ENCODE measurements at places on chromosomes 2 and 18.

DNA sequence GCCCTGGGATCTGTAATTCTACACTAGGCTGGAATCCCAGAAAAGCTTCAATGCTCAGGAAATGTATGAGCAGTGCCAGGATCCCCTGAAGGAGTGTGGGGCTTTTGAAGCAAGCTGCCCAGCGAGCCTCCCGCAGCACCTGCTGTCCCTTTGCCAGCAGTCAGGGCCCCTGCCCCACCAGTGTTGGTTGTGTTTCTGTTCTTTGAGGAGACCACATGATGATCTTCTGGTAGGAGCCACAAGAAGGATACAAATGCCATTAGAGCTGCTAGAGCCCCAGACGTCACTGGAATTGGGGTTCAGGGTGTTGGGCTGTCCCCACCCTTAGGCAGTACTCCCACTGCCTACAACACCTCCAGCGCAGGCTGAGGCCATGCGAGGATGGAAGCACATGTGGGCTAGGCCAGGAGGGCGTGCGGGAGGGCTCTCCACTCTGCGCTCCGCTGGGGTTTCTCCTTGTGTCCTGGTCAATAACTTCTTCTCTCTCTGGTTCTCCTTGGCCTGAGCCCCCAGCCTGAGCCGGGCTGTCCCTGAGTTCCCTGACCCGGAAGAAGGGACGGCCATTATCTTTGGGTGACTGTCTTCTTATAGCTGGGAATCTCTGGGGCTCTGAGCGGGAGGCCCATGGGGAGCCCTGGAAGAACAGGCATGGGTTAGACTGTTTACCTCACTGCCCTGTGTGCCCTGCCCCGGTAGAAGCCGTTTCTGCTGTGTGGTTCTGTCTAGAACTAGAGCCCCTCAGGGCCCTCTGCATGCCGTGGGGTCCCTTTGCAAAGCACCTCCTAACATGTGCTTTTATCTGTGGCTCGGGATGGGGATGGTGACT is 73.9 kb downstream of the LRRFIP1 start:
- peak; percentile 28 for DNase-seq

DNA sequence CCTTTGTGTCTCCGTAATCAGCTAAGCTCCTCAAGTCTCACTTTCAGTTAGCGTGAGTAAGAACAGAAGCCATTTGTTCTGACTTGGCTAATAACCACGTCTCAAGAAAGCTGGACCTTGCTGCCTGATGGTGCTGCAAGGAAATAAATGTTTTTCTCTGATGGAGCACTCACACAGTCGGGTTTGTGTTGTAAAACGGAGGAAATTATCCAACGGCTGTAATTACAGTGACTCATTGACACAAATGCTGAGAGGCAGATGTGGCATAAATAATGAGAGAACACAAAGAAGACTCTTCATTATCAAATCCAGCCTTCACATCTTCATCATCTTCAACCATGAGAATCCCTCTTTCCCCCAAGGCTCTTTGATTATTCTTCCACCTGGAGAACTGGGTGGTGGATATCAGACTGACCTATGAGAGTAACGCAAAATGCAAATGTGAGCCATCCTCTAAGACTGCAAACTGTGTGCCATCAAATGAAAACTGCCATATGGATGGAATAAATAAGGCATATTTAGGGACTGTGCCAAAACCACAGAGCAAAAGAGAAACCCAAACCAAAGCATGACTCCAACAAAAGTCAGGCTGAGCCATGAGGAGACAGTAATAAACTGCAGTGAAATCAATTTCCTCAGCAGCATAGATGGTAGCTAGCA is 252.6 kb downstream of the RND3 start:
- DNase-seq, result no peak

DNA sequence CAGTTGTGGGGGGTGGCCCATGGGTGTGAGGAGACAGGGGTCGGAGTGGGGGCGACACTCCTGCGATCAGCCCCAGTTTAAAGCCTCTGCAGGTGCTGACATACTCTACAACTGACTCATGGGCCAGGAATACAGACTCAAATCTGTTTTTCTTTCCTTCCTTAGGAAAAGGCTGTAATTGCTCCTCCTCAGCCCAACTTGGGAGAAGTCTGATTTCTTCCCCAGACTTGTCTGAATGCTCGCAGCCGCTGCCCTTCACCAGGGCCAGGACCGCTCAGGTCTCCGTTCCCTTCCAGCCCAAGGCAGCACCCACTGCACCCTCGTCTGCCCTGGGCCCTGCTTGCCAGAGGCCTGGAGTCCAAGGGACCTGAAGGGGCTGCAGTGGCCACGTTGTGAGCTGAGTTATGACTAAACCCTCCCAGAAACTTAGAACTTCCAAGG is 41.3 kb downstream of the RHOB start:
- no peak for DNase-seq

- no peak for DNase-seq
Observed at GRCh38 chr2:162629499-162629898, 209.1 kb downstream of the KCNH7 start.

DNA sequence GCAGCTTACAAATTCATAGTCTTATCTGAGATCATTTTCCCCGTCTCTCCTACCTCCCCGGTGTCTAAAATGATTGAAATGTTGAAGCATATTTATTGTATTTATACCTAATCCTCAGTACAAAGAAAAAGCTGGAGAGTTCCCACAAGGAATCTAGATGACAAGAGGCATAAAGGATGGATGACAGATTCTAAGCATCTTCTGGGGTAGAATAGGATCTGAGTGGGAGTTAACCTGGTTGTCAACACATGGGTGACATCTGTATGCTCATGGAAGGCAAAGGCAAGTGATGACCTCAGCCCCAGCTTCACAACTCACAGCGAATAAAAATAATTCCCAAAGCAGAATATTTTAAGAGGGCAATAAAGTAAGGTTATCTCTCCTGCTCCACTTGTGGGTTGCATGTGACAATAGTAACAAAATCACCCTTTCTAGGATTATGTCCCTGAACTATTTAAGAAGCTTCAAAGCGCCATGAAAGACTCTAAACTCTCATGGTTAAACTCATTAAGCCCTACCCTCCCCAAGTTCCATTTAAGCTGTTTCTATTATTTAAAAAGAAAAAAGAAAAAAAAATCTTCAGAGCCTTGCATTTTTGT is 32.2 kb downstream of the SGPP2 start:
- DNase-seq, result no peak

GRCh38 chr2:55489467-55490062 is 30.0 kb upstream of the CFAP36 start:
- no peak for DNase-seq

DNA sequence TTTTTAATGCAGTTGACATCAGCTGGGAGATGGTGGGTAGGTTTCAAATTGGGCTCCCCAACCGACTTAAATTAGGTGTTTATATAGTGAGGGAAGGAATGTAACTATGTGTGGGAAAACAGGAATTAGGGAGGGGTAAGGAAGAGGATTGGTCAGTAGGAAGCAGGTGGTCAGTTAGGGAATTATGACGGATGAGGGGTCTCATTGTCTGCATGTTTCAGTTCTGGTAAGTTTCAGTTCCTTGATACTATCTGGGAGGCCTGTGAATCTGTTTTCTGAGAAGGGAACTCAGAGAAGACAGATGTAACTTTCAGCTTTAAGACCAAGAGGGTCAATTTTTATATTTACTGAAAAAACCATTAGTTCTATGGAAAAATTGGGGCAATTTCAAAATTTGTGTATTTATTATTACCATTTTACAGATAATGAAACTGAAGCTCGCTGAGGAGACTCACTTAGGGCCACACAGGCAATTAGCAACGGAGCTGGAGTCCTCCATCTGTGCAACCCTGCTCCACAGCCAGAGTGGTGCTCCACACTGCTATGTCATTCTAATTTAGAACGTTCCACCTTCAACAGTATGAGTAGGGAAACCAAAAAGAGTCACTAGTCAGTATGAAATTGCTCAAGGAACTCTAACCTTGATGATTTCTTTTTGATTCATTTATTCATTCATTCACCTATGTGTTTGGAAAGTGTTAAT is 36.0 kb upstream of the CCDC195 start:
- no peak for DNase-seq

GRCh38 chr18:79118797-79119196 is 49.6 kb downstream of the ATP9B start:
- no peak for DNase-seq

- DNase-seq, result no peak
Observed at GRCh38 chr2:28168376-28168775, 224.3 kb upstream of the FOSL2 start.

GRCh38 chr2:29765721-29766120 is 155.7 kb downstream of the ALK start:
- no peak for DNase-seq

DNA sequence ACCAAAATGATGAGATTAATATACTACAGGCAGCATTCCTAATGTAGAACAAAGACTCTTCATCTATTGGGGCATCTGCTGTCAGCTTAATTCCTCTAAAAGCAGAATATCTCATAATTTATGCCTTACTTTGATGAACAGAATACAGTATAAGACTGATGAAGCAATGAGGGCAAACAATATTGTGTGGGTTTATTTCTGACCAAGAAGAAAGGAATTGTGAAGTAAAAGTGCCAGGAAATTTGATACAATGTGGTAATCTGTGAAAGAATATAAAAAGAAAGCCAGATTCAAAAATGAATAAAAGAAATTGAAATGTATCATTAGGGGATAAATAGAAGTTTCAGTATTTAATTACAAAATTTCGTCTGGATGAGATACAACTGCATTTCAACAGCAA is 78.8 kb upstream of the TTC21B start:
- no peak for DNase-seq

- no peak for DNase-seq
Observed at GRCh38 chr2:202376460-202377206, 506 bp downstream of the BMPR2 start.

- DNase-seq, result no peak
Observed at GRCh38 chr2:105443617-105444598, 45.1 kb upstream of the FHL2 start.

DNA sequence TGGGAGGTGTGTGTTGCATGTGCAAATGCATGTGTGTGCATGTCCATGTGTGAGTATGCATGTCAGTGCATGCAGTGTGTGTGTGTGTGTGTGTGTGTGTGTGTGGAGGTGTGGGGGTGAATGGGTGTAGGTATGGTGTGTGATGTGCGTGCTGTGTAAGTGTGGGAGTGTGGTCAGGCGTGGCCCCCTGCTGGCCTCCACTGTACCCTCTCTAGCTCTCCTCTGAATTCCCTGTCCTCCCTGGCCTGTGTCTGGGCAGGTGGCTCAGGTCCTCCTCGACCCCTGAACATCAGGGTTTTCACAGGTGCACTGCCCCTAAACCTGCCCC is 230.2 kb downstream of the CELF4 start:
- DNase-seq, result no peak

- DNase-seq, result no peak
Observed at GRCh38 chr2:121944072-121944831, 188.8 kb downstream of the TSN start.

DNA sequence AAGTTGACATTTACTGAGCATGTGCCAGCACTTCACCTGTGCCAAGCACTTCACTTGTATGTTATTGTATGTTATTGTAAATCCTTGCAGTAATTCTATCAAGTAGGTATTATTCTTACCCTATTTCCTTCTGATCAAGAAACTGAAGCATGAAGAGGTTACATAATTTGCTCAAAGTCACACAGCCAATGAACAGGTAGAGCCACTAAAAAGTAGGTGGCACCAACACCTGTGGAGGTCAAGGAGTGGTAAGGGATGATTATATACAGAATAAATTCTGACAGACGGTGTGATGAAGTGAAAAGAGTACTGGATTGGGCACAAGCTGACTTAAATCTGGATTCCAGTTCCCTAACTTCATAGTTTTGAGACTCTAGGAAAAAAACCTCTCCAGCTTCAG is 71.0 kb downstream of the SPIRE1 start:
- no peak for DNase-seq

DNA sequence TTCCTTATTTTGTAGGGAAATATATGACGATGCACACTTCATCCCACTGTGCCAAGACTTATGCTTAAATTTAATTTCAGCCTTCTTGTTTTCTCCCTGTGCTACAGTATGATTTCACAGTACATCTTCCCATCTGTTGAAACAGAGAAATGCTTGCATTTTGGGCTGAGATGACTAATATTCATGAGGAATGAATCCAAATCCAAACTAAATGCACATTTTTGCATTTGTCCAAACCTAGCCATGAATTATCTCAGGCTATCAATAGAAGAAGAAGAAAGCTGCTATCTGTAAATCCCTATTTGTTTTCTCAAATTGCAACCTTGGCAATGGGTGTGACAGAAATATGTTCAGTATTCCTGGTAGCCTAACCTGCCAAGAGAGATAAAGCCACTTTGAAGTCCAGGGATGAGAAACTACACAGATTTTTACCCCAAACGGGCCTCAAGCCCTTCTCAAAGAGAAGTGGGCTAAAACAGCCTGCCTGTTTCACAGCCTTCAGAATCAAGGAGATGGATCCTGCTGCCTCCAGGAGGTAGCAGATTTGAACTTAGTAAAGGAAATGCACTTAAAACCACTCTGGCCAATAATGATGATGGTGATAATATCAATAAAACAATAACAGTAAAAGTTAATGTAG is 306.9 kb upstream of the NT5C1B start:
- no peak for DNase-seq

DNA sequence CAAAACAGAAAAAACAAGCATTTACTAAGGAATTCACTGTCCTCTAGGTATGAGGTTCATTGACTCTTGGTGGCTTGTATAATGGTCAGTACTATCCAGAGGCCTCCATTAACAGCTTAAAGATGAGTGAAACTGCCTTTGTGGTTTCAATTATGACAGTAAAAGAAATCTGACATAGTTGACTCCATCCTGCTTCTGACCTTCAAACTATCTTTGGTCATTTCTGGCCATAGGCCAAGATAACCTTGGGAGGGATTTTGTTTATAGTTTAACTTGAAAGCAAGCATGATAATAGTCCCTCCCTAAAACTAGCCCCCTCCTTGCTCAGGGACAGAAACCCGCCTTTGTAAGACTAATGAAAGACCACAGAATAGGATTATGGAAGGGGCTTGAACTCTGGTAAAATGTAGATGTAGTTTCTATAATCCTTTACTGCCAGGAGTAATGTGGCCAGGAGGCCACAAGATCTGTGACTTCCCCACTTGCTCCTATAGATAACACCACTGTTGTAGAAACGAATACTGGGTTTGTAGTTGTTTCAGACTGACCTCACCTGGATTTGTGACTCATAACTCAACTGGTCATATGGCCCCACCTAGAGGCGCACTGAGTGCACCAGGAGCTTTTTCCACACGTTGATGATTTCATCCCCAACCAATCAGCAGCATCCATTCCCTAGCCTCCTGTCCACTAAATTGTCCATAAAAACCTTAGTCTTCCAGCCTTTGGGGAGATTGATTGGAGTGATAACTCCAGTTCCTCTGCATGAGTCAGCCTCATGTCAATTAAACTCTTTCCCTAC is 8.6 kb upstream of the PLEKHM3 start:
- DNase-seq, result no peak
